A549 treated with DMSO at 1 μM for 4 hours (cell line): ENCODE measurements at places on chromosomes 5 and 9. TPM values are rescaled to one million over a fixed set of nuclear protein-coding genes. Genes with fewer than 3 reads are reported as not detected.

ORM2 gene
- total RNA-seq = not detected in 5 replicates

NUTM2F gene
- not detected in 5 replicates for total RNA-seq

SOHLH1 gene
- total RNA-seq = not detected in 5 replicates

AHRR gene
- total RNA-seq = 3.5 to 4.3 TPM (median 3.6 TPM) in 5 replicates

DYNC2I2 gene
- total RNA-seq = 94.8 to 144 TPM (median 126 TPM) in 5 replicates
